ENCODE measurements at places on chromosomes 4 and X.

DNA sequence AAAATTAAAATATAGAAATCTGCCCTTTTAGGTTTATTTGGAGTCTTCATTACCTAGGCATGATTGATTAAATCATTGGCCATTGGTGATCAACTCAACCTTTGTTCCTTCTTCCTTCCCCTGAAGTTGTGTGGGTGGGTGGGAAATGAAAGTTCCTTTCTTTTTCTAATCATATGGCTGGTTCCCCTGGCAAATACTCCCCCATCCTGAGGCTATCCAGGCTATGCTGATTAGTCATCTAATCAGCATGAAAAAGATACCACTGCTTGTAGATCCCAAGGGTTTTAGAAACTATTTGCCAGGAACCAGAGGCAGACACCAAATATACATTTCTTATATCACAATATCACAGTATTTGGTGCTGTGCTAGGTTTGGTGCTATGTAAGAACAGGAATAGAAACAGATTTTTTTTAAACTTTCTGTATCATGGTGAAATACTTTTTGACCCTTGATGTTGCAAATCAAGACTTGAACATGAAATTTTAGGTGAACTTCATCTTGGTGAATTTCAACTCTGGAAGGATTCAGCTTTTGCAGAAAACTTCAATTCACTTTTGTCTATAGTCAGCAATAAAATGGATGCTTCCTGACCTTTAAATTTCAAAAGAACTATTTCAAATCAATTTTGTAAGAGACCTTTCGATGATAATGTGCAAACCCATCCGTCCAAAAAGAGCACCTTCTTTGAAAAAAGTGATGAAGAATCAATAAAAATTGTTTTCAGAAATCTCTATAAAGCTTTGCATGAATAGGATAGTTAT lies 71.1 kb downstream of the CCSER1 start:
- DNase-seq, result no peak

GRCh38 chr4:174071595-174071994 lies 211.9 kb downstream of the FBXO8 start:
- DNase-seq, result no peak

GRCh38 chrX:31706466-31706865 lies 634.6 kb upstream of the FTHL17 start:
- DNase-seq, result no peak

GRCh38 chrX:81168391-81168790 lies 33.3 kb downstream of the HMGN5 start:
- no peak for DNase-seq

GRCh38 chr4:82138374-82138773 lies 235.4 kb downstream of the HNRNPD start:
- no peak for DNase-seq

DNA sequence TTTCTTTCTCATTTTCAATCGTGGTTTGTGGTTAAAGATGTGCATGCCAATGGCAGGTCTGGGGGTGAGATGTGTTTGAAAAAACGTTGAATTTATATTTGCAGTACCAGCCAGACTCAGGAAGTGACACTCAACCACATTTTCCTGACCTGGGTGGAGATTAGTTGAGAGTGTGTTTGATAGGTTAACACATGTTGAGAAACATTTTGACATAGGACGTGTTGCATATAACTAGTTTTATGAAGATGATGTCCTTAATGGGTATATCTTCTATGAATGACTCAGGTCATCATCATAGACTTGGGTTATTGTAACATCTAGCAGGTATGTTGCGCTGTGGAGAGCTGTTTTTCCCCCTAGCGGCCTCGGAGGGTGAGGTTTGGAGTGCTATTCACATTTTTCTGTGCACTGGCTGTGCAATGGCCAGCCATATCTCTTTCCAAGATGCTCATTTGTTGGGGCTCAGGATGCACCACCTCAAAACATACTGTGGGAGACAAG lies 21.7 kb upstream of the CD38 start:
- DNase-seq, result no peak

DNA sequence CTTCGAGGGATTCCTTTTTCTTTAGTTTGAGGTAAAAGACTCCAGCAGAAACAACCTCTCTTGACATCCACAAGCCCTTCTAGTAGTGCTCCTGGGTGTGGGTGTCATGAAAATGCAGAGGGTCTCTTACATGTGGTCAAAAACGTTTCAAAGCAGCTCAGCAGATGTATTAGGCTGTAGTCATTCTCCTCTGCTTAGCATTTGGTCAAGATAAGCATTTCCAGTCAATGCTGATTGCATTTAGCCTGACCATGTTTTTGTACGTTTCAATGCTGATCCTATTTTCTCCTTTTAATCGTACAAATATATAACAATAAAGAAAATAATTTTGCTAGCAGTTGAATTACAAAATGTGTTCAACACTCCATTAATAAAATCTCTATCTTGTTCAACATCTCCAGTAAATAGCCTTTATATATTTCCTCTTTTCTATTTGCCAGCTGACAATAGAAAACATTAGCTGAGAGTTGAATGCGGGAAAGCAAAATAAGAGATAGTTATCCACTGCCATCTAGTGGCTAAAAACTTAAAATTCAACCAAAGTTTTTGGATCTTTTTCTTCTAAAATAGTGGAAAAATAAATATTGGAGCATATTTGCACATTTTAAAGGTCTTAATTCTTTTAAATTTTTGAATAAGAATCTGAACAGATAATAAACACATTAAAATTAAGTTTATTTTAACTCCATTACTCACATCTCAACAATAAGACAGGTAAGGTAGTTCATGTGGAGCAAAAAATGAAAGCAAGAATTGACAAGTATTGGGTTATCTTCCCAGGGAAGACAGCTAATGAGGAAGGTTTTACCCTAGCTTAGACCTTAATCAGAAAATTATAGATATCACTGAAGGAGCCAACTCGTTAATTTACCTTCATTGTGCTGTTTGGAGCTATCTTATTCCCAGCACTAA lies 15.2 kb upstream of the PACRGL start:
- no peak for DNase-seq

GRCh38 chr4:145909773-145910172 lies 28.9 kb downstream of the ZNF827 start:
- no peak for DNase-seq

DNA sequence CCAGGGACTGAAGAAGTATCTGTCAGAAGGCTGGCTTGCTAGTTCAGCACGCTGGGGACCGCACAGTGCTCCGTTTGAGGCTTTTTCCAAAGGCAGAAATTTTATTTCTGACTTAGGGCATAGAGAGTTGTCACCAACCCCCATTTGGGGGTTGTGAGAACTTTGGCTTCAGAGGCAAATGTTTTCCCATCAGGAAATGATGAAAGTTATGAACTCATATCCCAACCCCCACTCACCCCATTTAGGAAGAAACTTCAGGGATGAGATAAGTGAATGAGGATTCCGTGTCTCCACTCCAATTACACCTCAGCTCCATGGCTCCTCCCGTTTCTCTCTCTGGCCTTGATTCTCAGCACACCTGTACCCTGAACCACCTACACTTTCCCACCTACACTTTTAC lies 4.3 kb upstream of the WDR13 start:
- no peak for DNase-seq

DNA sequence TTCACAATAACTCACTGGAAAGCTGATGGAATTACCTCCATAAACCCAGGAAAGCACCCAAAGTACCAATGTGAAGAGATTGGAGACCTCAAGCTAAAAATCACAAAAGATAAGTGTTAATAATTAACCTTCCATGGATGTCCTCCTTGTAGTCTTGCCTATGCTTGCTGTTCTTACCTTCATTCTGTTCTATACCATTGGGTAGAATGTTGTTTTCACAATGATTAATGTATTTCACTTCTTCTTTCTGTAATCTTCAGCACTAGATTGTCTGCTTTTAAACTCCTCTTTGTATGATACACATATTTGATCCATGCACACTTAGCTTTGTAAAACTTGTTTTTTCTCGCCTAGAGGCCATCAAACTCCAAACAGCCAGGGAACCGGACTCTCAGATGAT lies 570.3 kb downstream of the RAPGEF2 start:
- no peak for DNase-seq

DNA sequence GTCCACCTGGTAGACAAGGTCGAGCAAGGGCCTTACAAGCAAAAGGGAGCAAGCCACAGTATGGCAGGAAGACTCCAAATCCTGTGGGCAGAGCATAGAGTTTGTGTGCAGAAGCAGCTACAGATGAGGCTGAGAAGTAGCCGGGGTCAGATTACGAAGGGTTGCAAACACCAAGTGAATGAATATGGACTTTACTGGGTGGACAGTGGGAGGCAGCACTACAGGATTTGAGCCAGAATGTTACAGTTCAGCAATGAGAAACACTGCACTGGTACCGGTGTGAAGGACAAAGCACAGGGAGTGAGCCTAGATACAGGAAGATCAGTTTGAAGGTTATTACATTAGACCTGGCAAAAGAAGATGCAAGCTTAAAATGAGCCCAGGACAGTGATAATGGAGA lies 46.1 kb upstream of the HOPX start:
- no peak for DNase-seq

DNA sequence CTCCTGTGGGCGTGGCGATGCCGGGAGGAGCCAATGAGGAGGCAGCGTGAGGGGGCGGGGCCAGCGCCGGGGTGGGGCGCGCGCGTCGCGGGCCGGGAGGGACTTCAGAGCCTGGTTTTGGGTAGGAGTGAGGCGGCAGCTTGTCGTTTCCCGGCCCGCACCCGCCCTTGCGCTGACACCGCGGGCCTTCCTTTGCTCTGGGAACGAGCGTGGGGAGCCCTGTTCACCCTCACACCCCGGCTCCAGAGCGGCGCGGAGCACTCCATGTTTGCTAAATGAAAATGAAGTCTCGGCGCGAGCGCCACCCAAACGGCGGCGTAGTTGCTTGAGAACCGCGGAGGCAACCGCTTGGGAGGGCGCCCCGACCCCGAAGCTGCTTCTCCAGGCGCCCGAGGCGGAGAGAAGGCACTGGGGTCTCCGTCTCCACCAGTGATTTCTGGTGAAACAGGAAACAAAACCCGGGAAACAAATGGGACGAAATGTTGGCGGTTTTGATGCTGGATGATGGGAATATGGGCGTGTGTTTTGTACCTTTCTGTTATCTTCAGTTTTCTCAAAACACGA lies 497 bp upstream of the GRPEL1 start:
- DNase-seq, result no peak

DNA sequence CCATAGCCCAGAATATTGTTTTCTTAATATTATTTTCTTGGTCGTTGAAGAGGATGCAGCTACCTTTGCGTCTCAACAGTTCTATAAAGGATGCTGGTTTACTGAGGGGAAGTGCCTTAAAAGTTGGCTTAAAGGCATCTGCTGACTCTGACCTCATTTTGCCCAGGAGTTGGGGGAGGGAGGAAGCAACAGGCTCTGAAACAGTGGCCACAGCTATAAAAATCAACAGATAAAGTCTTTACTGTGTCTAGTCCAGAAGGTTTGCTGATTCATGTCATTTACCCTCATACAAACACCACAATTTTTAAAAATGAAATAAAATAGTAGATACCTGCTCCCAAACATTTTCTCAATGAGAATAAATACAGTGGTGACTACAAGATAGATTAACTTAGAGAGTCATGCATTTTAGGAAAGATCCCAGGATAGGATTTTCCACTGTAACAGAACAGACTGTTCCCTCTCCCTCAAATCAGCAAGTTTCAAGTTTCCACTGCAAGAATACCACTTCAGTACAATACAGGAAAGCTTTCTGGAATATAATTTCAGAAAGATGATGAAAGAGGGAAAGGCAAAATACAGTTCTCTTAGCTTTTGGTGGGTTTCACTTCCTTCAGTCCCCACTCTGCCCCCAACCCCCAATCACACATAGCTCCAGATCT lies 1.9 kb downstream of the PHKA1 start:
- DNase-seq, result no peak

GRCh38 chrX:155747520-155747919 lies 133.6 kb upstream of the VAMP7 start:
- DNase-seq, result peak; percentile 35

DNA sequence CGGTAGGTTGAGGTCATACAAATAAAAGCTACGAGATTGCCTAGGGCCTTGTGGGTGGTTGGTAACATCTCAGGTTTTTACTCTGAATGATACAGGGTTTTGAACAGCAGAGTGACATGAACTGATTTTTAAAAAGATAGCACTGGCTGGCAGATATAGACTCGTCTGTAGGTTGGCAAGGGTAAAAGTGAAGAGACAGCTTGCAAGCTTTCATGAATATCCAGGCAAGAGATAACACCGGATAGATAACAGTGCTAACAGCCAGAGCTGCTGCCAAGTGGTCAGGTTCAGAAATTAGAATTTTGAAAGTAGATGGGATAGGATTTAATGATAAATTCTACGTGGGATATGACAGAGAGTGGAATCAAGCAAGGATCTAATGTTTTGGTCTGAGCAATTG lies 299.7 kb upstream of the AADAT start:
- DNase-seq, result no peak

- no peak for DNase-seq
These were observed 114.3 kb downstream of the CPEB2 start for GRCh38 chr4:15116509-15117079.

DNA sequence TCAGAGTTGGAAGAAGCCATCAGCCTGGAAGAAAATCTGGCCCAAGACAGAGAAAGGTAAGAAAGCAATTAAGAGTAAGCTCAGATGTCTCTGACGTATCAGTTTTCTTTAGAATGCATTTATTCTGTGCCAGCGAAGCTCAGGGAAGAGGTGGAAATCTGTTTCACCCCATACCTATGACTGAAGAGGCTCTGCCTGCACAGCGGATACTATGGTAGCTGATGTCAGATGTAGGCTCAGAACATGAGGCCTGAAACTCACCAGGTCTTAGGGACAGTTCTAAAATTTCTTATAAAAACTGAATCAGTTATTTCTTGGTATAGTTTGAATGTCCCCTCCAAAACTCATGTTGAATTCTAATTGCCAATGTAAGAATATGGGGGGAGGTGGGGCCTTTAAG lies 30.9 kb downstream of the VEGFC start:
- no peak for DNase-seq

GRCh38 chrX:151538190-151539122 lies 25.0 kb upstream of the PASD1 start:
- DNase-seq, result no peak

DNA sequence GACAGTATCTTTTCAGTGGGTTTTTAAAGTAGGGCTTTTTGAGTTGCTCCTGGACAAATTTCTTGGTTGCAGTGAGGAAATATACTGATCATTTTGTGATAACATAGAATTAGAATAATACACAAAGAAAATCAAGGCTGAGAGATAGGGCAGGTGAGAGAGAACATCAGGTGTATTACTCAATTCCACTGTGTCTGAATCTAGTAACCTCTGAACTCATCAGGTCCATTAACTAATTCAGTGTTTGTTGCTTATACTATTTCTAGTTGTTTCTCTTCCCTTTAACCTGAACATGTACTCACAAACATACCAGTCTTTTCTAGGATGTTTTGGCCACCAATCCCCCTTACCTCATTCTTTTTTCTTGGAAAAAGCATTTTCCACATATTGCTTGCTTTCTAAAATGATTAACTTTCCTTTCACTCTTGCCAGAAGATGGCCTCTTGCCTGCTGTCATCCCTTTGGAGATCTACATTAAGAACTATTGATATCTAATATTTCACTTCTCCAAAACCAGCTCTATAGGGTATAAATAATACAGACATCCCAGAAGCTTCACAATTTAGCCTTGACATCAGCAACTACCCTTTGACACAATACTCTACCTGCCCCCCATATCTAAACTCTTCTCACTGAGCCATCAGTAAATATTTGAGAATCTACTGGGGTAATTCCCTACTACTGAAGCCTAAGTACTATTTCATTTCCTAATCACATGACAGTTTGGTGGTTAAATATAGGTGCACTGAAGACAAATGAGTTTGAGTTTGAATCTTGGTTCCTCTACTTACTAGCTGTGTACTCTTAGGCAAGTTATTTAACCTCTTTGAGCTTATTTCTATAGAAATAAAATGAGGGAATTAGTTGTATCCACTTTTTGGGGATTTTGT lies 470.8 kb upstream of the IGFBP7 start:
- DNase-seq, result no peak

GRCh38 chrX:8037593-8038348 lies 110.6 kb upstream of the PNPLA4 start:
- no peak for DNase-seq
